Cardiac muscle cell (in vitro differentiated cells and primary cell): ENCODE measurements at places on chromosomes 12 and 14. TPM values are rescaled to one million over a fixed set of nuclear protein-coding genes. Genes with fewer than 3 reads are reported as not detected.

Gene GPRC5A
- 0.23 and 0.24 TPM in 2 replicates for polyA plus RNA-seq

Gene C14orf39
- 1.5 and 4.2 TPM in 2 replicates for polyA plus RNA-seq

Gene PPM1H
- 1.4 and 3.3 TPM in 2 replicates for polyA plus RNA-seq

Gene CLEC4A
- polyA plus RNA-seq = 0.65 and 1.9 TPM in 2 replicates

Gene KRT2
- polyA plus RNA-seq = not detected in 2 replicates
